Activated naive CD4-positive, alpha-beta T cell treated with anti-CD3 and anti-CD28 coated beads, Interleukin-2, amount 50 U/mL, for 72 hours (primary cell): ENCODE measurements at places on chromosomes 2 and 18.

DNA sequence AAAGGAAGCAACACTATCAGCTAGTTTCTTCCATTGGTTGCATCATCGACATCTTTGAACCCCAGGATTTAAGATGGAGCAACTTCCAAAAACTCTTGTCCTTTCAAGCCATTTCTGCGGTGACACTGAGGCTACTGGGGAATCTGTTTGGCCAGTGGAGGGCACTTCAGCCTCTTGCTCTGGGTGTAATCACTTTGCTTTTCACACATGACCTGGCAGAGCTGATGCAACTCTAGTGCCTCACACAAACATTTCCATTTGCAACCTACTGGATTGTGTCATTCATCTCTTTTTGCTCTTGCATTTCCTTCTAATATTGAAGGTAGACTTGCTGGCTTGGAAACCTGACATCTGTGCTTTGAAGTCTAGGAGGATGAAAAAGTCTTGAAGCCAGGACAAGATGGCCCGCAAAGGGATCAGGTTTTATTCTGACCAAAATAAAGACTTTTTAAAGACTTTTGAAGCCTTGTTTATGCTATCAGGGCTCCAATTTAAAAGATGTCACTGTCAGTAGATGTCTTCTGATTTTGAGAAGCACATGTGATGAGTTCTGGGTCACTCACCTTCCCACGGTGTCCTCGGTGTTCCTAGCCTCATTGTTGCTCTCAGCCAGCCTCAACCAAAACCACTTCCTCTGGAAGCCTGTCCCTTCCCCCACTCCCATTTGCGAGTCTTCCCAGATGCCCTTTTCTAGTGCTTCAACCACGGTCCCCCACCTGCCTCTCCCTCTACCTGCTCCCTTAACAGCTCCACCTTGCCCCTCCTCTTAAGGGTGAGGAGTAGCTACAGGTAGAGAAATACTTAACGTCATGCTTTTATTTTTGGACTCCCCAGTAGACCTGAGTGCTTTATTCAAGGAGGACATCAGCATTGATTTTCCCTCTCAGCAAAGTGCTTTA lies 69.7 kb upstream of the KCNE4 start:
- DNase-seq, result no peak

GRCh38 chr2:28004086-28004485 lies 113.6 kb downstream of the BABAM2 start:
- DNase-seq, result peak; percentile 6

DNA sequence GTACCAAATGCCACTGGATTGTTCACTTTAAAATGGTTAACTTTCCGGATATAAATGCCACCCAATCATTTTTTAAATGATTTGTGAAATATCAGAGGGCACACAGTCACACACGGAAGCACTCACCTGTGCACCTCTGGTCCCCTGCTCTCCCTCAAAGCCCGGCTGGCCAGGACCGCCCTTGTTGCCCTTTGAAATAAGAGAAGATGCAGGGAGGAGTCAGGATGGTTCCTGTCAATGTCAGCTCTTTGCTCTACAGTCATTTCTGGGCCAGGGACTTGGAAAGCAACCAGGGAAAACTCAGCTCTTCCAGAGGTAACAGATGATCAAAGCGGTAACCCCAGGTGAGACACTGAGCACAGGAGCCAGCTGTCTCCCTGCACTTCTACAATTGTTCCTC lies 60.7 kb downstream of the COL6A3 start:
- no peak for DNase-seq

GRCh38 chr2:74653589-74653984 lies 460 bp upstream of the SEMA4F start:
- no peak for DNase-seq

GRCh38 chr2:64854773-64855237 lies 134.4 kb upstream of the SLC1A4 start:
- DNase-seq, result no peak

DNA sequence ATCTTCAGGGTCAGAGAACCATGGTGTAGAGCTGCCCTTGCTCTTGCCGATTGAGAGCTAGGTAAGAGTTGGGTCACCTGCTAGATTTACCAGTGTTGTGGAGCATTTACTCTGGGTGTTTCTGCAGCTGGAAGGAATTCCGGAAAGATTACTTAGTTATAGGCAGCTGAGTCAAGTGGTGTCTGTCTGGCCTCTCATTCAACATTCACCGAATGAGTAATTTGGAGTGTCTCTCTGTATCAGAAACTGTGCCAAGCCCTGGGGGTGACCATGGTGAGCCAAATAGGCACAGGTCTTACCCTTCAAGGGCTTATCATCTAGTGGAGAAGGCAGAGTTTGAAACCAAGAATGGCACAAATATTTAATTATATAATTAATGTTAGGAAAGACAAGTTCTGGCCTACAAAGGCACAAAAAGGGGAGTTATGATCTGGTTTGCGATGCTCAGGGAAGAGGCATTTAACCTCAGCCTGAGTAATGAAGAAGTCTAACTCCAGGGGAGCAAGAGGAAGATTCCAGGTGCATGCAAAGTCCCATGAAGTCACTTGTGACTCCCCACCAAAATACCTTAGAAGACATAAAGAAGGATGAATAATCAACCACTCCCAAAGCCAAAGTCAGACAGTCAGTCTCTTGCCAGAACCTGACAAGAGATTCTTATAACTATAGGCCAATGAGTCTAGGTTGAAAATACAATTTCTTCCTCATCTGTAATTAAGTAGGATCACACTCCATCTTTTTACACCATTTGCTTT lies 12.5 kb downstream of the SETBP1 start:
- no peak for DNase-seq
